ENCODE measurements at places on chromosomes 1 and 21.

DNA sequence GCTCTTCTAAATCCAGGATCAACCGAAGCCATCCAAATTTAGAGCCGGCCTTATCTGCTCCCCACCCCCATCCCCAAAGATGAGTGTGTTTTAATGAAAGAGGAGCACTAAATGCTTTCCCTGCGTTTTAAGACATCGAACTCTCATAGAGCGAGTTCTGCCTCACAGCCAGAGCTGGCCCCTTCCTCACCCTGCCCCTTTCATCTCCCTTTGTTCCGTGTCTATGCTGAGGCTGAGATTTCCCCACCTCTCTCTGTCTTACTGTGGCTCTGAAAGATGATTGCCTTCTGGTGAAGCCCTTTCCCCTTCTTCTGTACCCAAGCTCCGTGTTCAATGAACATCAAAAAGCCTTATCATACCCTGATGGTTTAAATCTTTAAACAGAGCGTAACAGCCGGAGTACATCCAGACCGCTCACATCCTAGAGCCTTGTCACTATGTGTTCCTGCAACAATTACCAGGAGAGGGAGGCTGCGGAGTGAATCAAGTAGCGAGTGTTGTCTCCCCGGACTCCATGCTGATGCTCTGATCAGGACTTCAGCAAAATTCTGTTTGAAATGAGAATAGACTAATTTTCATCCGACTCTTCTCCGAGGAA lies 110.1 kb downstream of the ZNF326 start:
- DNase-seq: no peak

GRCh38 chr1:93770640-93771039 lies 89.0 kb upstream of the BCAR3 start:
- no peak for DNase-seq

DNA sequence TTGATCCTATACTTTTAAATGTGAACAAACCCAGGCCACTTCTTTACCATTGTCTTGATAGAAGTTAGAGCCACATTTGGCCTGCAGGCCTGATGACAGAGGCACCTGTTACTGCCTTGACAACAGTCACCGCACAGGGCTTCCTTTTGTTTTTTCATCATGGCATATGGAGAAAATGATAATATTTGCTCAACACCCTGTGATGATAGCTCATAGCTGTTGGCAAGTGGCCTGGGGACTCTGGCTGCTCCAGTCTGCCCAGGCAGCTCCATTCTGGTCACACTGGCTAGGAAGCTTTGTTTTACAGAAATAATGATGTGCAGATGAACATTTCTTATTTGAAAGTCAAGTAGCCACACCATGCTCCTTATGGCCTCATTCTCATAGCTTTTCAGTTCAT lies 89.6 kb upstream of the GPR88 start:
- DNase-seq: no peak

GRCh38 chr1:164382384-164382783 lies 176.6 kb upstream of the PBX1 start:
- DNase-seq: no peak

- no peak for DNase-seq
These were observed 81.4 kb upstream of the GALNT2 start for GRCh38 chr1:229985613-229986010.

DNA sequence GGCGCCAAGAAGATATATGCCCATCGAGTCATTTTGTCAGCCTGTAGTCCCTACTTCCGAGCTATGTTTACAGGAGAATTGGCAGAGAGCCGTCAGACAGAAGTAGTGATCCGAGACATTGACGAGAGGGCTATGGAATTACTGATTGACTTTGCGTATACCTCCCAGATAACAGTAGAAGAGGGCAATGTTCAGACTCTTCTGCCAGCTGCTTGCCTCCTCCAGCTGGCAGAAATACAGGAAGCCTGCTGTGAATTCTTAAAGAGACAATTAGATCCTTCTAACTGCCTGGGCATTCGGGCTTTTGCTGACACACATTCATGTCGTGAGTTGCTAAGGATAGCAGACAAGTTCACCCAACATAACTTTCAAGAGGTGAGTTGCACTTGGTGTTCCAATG lies 19.1 kb downstream of the KLHL20 start:
- no peak for DNase-seq

DNA sequence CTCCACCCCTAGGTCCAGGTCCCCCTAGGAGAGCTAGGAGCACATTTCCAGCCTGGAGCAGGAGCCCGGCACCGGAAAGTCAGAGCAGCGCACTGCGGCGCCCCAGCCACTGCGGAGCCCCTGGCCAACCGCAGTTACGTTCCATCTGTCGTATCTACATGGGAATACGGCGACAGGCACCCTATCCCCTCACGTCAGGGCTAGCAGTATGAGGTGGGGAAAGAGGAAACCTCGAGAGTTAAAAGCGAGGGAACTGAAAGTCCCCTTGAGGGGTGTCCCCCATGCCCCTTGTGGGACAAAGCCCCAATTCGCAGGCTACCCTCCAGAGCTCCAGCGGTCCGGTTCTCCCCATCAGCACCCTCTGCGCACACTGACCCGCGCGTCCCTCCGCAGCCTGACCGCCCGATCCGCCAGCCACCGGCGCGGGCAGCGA lies 995 bp downstream of the COLGALT2 start:
- no peak for DNase-seq

Measured in stimulated activated CD8-positive, alpha-beta memory T cell treated with anti-CD3 and anti-CD28 coated beads, Interleukin-2, amount 100 ng/mL, for 1 hour (primary cell).